ENCODE measurements at places on chromosomes 7 and 10.

DNA sequence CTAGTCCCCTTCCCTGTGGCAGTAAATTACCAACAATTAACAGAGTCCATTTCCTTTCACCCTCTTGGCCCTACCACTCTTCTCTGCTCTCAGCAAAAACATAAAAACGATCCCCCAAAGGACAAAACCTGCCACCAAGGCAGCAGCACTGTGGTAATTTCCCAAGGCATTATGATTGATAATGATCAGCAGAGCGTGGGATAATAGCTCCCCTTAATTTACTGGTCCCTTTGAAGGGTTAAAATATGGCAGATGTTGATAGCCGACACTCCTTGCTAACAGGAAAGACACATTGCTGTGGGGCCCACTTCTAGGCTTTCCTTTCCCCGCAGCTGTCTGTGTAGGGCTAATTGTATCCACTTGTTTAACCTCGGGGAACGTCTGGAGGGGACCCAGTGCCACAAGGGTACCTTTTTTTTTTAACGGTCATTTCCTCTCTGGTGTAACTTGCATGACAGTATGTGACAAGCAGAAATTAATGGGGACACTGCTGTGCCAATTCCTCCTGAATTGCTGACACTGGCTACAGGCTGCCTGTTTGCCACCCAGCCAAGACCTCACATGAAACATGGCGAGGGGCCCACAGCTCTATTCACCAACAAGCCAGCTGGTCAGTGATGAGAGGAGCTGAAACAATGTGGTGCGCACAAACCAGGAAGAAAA lies 81.3 kb downstream of the CDK6 start:
- DNase-seq: peak; percentile 38

- no peak for DNase-seq
Observed at GRCh38 chr10:118501637-118502440, 93.6 kb downstream of the PRLHR start.

- no peak for DNase-seq
Observed at GRCh38 chr10:3790272-3790671, 5.3 kb upstream of the KLF6 start.

DNA sequence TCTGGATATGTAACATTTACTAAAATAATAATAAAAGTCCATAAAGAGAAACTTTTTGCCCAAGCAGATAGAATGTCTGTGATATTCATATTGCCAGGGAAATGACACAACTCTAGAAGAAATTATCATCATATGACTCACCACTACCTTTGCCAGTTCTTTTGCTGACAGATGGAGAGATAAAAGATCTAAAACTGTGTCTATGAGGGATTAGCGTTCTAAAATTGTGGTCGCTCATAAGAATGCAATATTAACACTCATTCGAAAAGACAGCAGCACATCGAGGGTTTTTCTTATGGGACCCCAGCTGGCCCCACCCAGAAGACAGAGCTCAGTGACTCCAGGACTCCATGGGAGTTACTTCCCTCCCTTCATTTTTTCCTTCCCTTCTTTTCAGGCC lies 16.6 kb upstream of the LANCL2 start:
- no peak for DNase-seq

DNA sequence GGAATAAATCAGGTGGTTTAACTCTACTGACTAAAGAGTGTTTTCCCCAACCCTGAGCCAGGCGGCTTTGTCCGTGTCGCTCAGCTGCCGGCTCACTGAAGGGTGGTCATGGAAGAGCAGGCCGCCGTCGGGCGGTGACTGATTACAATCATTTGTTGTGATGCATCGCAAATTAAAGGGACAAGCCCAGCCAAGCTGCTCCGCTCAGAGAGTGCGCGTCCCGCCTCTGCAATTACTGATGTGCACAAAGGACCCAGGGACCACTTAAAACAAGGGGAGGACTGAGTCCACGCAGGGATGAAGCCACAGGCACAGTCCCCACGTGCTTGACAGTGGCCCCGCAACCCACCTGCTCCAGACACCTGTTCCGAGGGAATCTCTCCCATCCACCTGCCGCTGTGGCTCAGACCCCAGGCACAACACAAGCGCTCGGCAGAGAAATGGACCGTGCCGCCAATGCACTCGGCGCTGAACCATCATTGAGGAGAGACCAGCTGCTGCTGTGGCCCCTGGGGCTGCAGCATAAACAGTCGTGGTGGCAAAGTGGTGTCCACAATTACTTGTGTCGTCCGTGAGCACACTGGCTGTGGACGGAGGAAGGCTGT lies 526.5 kb downstream of the PTPRN2 start:
- DNase-seq: no peak

DNA sequence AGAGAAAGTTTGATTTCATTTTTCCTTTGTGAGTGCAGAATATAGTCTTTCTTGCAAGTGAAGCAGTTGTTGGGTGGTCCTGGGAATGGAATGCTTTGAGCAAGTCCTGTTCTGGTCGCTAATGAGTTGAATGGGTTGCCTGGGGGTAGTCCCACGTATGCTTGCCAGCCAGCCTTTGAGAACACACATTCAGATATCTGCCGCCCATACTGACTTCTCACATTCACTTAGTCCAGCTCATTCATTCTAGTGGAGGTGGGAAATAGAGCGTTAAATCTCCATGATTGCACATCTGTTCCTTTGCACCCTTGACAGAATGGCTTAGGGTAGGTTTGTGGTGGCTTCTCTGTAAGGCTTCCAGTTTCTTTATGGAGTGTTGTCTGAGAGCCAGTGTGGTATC lies 256.6 kb downstream of the SORCS3 start:
- DNase-seq: no peak

- no peak for DNase-seq
Observed at GRCh38 chr7:50085344-50085743, 7.7 kb downstream of the ZPBP start.

GRCh38 chr10:18238870-18239485 lies 98.8 kb downstream of the CACNB2 start:
- no peak for DNase-seq

- no peak for DNase-seq
Observed at GRCh38 chr7:19369806-19370205, 224.6 kb upstream of the FERD3L start.

DNA sequence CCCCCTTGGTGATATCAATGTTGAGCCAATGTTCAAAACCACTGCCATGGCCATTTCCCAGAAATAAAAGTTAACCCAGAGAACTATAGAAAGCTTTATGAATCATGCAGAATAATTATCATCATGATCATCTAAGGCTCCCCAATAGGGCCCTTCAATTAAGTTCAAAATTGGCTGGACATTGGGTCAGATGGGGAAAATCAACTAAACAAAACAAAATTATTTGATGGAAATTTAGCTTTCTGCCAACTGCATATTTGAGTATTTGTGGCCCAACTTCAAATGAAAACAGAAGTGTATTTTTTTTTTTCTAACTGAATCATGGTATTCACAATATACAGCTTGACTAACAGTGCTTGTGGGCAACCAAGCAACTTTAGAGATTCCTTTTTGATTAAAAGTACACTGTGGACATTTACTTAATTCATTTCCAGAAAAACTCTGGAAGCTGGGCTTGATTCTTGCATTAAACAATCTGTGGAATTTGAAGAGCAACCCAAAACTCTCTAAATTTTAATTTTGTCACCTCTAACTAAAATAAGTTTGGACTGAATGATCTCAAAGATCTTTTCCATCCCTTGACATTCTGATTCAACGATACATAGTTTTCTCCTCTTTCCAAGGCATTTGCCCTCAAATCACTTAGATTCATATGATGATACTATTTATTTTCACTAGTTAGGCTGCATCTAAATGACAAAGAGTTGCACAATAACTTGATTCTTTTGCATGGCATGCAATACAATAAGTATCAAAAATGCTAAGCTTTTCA lies 203.2 kb downstream of the AHR start:
- DNase-seq: no peak

GRCh38 chr7:19410691-19411090 lies 265.5 kb upstream of the FERD3L start:
- DNase-seq: no peak

GRCh38 chr7:129136887-129137642 lies 7.4 kb upstream of the TSPAN33 start:
- DNase-seq: no peak

- no peak for DNase-seq
Observed at GRCh38 chr10:99888622-99889021, 106.2 kb downstream of the ABCC2 start.
